ENCODE measurements at places on chromosomes 7 and 10.
A peak's percentile ranks its signal among the peaks of the same experiment; 100 is the strongest.

GRCh38 chr10:62655337-62655994 lies 149.1 kb upstream of the ADO start:
- DNase-seq, result no peak

DNA sequence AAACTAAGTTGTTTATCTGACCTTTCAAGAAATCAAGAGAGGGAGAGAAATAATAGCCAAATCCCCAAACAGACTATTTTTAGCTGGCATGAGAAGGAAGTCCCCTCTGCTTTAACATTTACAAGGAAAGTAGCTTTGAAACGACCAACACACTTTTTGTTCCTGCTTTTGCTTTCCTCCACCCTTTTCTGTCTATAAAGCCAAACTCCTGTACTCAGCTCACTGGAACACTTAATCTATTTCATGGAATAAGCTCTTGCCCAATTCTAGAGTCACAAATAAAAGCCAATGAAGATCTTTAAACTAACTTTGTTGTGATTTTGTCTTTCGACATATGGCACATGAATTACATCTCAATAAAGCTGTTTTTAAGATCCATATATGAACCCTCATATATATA lies 86.8 kb upstream of the CCDC71L start:
- no peak for DNase-seq

GRCh38 chr7:38506756-38507155 lies 124.4 kb downstream of the AMPH start:
- DNase-seq, result no peak

DNA sequence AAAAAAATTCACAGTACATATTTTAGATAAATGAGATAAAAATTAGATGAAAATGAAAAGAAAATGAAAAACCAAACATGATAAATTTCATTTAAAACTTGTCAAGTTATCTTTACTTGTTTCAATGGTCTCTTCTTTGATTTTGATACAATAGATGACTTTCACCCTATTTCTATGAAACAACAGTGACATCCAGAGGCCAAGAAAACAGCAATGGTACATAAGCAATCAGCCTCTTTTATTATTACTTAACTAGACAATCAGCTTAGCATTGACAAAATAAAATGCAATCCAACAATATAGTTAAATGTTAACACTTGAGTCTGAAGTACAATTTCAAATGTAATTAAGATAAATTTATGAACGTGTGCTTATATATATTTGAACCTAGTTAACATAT lies 74.8 kb upstream of the GPR37 start:
- DNase-seq, result no peak

- no peak for DNase-seq
Measured at GRCh38 chr10:31642281-31642680, 286.4 kb downstream of the ARHGAP12 start.

GRCh38 chr10:24383681-24384106 lies 174.8 kb downstream of the KIAA1217 start:
- DNase-seq, result peak; percentile 35

- DNase-seq, result no peak
Measured at GRCh38 chr10:12418725-12419261, 69.4 kb downstream of the CAMK1D start.
